ENCODE measurements at places on chromosomes 3 and 15. TPM values are rescaled to one million over a fixed set of nuclear protein-coding genes. Genes with fewer than 3 reads are reported as not detected.

The DNAH12 gene
- polyA plus RNA-seq, result not detected

The IP6K2 gene
- 51.4 TPM for polyA plus RNA-seq

The IQGAP1 gene
- polyA plus RNA-seq, result 73.9 TPM

The CTXN2 gene
- not detected for polyA plus RNA-seq

The RLBP1 gene
- polyA plus RNA-seq, result not detected

The MYZAP gene
- polyA plus RNA-seq, result 0.20 TPM

The WDR49 gene
- polyA plus RNA-seq, result not detected

Measured in naive thymus-derived CD8-positive, alpha-beta T cell (primary cell).